Cerebellum (tissue), 4 donors: ENCODE measurements at places on chromosomes 3 and 15.

DNA sequence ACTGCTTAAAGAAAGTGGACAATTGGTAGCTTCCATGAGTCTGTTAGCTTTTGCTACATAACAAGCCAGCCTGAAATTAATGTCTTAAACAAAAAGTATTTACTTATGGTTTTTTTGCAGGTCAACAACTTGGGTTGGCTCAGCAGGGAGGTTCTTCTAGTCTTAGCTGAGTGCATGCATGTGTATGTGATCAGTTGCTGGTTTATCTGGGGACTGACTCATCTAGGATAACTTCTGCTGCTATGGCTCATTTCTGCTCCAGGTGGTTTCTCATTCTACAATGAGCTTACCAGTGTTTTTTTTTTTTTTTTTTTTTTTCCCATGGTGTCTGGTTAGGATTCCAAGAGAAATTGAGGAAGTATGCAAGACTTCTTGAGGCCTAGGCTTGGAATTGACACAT lies 244.7 kb downstream of the NSUN3 start:
- no peak for DNase-seq

DNA sequence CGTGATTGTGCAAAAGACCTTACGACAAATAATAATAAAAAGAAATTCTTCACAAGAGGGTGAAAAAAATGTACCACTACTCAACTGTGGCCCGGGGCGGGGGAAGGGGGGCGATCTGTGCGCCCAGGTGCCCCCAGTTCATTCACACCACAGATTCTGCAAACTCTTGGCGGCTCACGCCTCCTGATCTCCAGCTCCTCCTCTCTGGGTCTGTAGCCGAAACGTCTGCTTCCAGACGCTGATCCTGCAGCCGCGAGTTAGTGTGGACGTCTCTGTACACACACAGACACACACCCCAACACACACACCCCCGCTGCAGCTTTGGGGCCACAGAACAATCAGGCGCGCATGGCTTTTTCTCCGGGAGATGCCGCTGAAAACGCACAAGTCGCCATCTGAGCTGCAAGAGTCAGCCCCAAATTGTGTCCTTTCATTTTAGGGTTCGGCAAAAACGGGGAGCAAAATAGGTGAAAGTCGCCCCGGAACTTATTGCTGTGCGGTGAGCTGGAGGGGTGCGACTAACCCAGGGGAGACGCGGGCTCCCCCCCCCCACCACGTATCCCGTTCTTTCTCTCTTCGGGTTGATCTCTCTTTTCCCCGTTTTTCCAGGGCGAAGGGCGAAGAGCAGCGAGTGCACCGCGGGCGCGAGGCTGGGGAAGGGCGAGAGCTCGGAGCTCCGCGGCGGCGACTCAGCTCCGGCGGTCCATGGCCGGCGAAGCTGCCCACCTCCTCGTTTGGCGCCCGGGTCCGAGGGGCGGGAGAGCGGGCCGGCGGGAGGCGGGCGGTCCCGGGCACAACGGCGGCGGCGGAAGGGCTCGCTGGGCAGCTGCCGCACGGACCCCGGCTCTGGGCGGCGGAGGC lies 505 bp upstream of the WNT5A start:
- DNase-seq, result no peak

- no peak for DNase-seq
These were observed 40.9 kb downstream of the CCR4 start for GRCh38 chr3:32992310-32992686.

DNA sequence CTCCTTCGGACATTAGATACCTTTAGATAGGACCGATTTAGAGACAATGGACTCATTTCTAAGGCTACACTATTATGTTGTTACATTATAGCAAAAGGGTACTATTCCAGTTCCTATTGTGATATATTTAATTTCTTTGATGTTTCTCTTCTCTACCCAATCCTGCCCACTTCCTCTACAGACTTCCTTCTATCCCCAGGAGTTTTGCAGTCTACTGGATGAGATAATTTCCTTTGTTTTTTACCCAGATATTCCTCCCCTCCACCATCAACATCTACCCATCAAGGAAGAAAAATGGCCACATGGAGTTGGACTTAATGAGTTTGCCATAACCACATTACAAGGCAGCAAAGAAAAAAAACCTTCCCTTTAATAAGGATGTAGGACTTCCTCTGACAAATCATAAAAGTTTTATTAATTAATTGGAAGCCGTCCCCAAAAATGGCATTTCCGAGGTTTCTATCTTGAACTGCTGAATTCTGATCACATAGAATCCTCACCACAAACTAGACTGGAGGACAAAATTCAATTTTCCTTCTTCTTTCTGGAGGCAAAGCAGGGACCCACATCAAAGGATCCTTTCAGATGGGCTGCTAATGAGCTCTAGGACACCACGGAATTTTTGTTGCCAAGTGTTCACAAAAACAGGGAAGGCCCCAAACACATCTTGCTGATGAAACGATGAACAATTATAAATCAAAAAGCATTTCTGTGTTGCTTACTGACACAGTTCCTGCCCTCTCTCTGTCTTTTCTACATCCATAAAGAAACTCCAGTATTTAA lies 33.4 kb downstream of the FRMD4B start:
- no peak for DNase-seq

GRCh38 chr15:70382762-70383458 lies 285.2 kb upstream of the TLE3 start:
- no peak for DNase-seq

DNA sequence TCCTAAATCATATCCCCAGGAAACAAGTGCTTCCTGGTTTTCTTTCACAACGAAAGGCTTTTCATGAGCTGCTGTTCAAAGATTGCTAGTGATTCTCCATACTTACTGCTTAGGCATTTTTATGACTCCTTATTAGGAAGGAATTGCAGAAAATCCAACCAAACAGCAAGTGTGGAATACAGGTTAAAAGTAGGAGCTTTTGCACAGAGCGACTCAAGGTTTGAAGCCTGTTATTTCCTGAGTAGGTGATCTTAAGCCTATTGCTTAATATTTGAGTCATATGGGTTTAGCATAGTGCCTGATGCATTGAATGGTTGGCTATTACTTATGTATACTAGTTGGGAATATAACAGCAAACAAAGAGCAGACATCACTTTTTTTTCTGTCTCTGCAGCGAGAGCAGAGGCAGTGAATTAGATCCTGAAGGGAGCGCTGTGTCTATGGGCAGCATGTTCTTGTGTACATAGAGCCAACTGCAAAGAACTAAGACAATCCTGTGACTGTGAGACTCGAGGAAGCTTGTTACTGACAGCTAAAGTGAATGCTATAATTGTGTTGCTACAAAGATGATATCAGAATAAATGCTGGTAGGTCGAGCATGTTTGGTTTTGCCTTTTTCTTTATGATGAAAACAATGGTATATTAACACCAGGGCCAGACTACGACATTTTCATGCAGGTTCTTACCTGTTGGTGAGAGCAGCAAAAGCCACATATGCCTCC lies 6.3 kb downstream of the TM4SF1 start:
- no peak for DNase-seq
